AG04450 (cell line): ENCODE measurements at places on chromosomes 4 and X.

DNA sequence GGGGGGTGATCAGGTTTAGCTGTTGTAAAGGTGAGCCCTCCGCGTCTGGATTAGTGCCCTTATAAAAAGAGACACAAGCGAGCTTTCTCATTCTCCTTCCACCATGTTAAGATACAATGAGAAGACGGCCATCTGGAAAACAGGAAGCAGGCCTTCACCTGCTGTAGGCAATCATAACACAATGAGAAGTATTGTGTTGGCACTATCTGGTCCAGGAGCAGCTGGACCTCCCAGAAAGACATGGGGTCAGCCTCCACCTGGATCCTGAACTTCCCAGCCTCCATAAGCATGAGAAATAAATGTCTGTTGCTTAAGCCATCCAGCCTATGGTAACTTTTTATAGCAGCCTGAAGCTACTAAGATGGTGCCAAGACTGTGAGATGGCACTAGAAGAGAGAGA, 8.6 kb upstream of the SMIM20 start:
- no peak for DNase-seq

DNA sequence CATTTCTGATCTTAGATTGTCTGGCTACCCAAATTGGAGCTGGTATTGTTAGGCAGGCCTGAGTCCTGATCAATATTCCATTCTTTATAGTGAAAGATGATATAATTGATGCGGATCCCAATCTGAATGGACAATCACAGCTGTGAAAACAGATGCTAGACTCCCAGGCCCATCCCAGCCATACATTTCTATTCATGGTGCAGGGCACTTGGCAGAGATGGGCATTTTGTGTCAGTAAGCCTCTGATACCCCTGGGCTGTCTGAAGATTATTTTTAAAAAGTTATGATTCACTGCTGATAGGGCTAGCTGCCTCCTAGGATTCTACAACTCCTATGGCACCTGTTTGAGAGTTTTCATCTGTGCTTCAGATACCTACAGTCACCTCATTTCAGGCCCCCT, 61.2 kb upstream of the TSPAN7 start:
- no peak for DNase-seq

GRCh38 chrX:45497290-45497689, 296.6 kb upstream of the DIPK2B start:
- DNase-seq, result no peak

DNA sequence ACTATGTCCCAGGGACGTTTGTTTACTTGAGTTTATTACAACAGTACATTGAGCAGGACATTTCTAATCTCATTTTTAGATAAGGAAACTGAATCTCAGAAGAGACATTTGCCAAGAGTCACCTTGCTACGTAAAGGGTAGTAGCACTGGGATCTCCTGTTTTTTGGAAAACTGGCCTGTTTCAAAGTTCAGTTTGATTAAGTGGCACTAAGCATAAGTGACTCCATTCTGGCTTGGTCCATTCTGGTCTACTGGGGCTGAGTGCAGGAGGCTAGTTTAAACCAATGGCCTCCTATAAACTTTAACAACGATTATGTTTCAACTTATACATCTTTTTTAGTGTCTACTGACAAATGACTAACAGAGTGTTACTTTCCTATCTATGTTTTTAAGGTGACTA, 382.5 kb downstream of the ANKRD50 start:
- no peak for DNase-seq
